ENCODE measurements at places on chromosomes 1 and 21. TPM values are rescaled to one million over a fixed set of nuclear protein-coding genes. Genes with fewer than 3 reads are reported as not detected.

- no peak for DNase-seq
Measured at GRCh38 chr21:33657124-33657820, 15.0 kb downstream of the ITSN1 start.

DNA sequence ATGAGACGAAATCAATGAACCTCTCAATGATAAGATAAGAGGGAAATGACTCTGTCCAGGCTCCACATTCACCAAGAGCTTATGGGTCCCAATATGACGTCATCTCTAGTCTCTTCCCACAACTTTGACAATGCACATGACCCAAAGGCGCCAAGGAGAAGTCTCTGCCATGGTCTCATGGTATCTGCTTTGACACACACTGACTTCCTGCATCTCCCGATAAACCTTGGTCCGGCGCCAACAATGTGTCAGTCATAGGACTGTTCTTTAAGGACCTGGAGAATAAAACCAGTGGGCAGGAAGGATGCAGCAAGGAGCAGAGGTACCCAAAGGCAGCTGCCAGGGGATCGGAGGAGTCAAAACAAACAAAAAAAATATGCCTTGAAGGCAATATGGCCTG, 46.9 kb upstream of the TMEM51 start:
- DNase-seq, result no peak

DNA sequence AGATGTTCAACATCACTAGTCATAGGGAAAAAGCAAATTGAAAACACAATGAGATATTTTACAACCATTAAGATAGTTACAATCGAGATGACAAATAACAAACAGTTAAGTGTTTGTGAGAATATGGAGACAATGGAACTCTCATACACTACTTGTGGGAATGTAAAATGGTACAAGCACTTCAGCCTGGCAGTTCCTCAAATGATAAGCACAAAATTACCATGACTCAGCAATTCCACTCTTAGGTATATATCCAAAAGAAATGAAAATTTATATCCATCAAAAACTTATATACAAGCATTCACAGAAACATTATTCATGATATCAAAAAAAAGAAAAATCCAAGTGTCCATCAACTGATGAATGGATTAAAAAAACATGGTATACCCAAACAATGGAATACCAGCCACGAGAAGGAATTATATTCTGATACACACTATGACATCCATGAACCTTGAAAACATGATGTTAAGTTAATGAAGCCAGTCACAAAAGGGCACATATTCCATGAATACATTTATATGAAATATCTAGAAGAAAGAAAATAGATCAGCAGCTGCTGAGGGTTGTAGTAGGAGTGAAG, 76.4 kb downstream of the EVI5 start:
- DNase-seq, result no peak

GRCh38 chr1:204314171-204314892, 45.4 kb downstream of the PLEKHA6 start:
- no peak for DNase-seq

- no peak for DNase-seq
Measured at GRCh38 chr1:67285780-67286488, 21.7 kb upstream of the IL12RB2 start.

DNA sequence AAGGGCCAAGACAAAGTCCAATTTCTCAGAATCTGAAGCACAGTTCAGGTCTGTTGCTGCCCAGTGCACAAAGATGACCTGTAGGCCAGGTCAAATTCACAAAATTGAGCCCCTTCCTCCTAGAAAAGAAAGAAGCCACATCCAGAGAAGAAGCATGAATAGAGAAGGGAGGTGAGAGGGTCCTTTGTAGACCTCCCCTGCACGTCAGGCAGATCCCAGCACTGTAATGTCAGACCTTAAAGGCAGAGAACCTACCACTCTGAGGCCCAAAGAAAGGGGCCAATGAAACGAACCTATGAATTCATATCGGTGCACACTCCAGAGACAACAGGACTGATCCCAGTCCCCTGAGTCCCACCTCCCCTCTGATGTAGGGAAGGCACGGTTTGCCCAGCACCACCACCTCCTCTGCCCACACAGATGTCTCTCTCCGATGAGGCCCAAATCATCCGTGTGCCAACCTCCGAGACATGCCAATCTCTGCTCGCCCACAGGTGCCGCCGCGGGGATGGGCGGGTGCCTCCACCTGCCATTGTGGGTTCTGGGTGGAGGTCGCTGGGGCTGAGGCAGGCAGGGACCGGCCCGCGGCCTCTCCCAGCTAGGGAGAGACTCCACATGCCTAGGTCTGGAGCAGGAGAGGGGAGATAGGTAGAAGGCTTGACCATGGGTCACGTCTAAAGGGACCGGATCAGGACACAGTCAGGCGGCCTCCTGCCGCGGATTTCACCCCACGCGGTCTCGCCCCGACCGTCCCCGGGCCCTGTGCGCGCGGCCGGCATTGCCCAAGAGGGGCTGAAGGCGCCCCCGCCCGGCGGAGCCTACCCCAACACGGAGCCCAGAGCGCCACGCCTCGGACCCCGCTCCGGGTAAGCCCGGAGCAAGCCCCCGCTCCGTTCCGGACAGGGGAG, 42.1 kb downstream of the RRAGC start:
- no peak for DNase-seq

GRCh38 chr1:221363039-221363438, 378.9 kb downstream of the DUSP10 start:
- DNase-seq, result no peak

GRCh38 chr1:116817582-116818064, 63.4 kb downstream of the CD2 start:
- peak; percentile 80 for DNase-seq

- peak; percentile 84 for DNase-seq
Measured at GRCh38 chr21:36429947-36430546, 44.9 kb downstream of the CHAF1B start.

DNA sequence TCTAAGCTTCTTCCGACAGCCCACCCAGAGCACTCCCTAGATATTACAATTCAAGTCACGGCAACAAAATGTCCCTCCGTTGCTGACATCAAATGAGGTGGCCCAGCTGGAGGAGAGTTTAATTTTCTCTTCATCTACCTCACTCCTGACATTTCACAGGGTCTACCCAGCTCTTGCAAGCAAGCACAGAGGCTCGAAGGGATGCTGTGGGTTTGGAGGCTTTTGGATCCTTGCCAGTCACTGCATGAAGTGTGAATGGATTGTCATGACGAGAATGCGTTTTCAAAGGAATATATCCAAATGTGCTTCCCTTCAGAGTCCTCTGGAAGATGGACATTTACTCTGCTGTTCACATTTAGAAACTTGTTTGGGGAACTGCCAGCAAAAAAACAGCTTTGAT, 33.5 kb downstream of the CAPN8 start:
- no peak for DNase-seq

- DNase-seq, result peak; percentile 47
Measured at GRCh38 chr1:33180911-33181890, 642 bp downstream of the TRIM62 start.

GRCh38 chr1:1196431-1197187, 9.8 kb downstream of the TNFRSF18 start:
- peak; percentile 5 for DNase-seq

GRCh38 chr1:30229557-30229956, 493.8 kb downstream of the MATN1 start:
- DNase-seq, result no peak

DNA sequence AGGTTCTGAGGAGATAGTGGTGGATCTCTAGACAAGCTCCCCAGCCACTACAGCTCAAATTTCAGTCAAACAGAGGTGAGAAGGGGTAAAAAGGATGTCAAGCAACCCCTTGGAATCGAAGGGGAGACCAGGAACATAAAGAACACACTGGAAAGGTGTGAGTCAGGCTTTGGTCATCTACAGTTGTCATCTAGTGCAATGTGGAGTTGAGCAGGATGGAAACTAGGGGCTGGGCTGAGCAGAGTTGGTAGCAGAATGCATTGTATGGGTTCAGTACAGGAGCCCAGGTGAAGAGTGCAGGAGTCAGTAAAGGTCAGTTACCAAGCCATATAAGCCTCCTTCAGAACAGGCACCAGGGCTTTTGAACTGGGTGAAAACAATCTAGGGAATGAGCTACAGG, 52.7 kb upstream of the VAV3 start:
- no peak for DNase-seq

DNA sequence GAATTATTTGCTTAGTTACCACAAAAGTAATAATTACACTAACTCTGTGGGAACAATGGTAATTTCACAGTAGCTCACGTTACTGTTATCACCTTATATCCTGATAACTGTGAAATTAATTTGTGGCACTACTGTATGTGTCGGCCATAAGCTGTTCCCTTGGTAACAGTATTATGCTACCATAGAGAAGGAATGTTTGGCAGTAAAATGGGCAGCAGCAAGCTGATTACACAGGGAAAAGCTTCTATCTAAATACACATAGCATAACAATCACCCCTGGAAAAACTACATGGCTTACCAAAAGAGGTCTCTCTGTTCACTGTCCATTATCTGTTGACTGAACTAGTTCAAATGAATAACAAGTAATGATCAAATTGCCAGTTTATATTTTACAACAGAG, 124.1 kb downstream of the DPYD start:
- DNase-seq, result no peak

GRCh38 chr1:174892016-174892415, 107.7 kb upstream of the CACYBP start:
- DNase-seq, result no peak

Gene SCMH1
- 51.3 TPM for total RNA-seq

Gene DCST1
- not detected for total RNA-seq

Gene OR6K3
- not detected for total RNA-seq

Gene COL6A1
- 65.5 TPM for total RNA-seq

Gene KCNJ15
- 0.97 TPM for total RNA-seq

Gene PTGS2
- total RNA-seq, result 22.2 TPM

Gene AMY1B
- not detected for total RNA-seq

Gene RGSL1
- total RNA-seq, result not detected

Gene FMO2
- not detected for total RNA-seq

Gene ADAM30
- total RNA-seq, result not detected

Gene PLA2G2C
- not detected for total RNA-seq

Gene SH2D1B
- not detected for total RNA-seq

Gene OR2T2
- total RNA-seq, result not detected

Gene COL24A1
- 0.74 TPM for total RNA-seq

Gene AADACL4
- not detected for total RNA-seq

All from endothelial cell (in vitro differentiated cells).